ENCODE measurements at places on chromosomes 3 and 15.

DNA sequence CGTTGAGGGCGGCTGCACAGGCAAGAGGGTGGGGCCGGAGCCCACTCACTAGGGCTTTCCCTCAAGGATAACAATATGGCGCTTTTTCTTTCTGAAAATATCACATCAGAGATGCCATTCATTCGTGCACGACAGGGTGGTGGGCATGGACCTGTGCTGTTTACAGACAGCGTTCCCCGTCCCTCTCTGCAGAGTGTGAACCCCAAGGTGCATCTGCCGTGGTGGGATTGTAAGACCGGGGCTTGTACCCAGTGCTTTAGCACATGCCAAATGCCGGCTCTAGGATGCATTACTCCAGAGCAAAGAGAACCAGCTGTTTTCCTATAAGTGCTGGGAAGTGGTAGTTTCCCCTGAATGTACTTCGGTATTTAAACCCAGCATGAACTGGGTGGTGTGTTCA, 37.0 kb downstream of the CHDH start:
- no peak for DNase-seq

DNA sequence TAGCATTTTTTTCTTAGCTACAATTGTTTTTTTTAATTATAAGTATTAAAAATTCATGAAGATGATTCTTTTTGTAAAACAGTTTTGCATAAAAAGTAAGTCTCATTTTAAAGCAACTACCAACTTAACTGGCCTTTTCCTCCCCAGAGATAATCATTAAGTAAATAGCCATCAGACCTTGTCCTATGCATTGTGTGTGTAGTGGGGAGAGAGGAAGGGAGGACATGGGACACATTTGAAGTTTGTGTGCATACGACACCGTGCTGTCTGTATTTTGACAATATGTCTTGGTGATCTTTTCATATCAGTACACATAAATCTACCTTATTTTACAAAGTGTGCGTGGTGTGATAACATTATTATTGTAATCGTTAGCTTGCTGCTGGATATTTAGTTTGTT, 8.1 kb downstream of the SNRPN start:
- DNase-seq = no peak

- DNase-seq = no peak
Observed at GRCh38 chr15:90939756-90940155, 4.7 kb downstream of the UNC45A start.

- DNase-seq = peak; percentile 80
Observed at GRCh38 chr3:136994772-136995516, 37.2 kb downstream of the IL20RB start.

DNA sequence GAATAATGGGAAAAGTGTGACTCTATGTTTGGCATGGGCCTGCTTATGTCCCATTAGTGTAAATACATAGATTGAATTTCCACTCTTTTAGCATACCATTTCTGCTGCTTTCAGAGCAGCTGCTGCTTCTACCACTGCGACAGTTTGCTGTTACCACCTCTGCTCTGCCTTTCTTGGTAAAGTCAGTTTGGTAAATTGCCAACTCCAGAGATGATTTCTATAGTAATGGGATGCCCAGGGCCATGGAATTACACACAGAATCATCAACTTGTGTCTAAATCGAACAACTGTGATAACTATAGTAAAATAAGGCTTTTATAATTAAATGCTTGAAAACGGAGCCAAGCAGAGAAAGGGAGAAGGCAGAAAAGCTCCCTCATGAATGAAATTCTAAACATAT, 168.4 kb upstream of the VEPH1 start:
- DNase-seq = no peak

- DNase-seq = no peak
Observed at GRCh38 chr3:157045238-157045850, 114.6 kb downstream of the CCNL1 start.

DNA sequence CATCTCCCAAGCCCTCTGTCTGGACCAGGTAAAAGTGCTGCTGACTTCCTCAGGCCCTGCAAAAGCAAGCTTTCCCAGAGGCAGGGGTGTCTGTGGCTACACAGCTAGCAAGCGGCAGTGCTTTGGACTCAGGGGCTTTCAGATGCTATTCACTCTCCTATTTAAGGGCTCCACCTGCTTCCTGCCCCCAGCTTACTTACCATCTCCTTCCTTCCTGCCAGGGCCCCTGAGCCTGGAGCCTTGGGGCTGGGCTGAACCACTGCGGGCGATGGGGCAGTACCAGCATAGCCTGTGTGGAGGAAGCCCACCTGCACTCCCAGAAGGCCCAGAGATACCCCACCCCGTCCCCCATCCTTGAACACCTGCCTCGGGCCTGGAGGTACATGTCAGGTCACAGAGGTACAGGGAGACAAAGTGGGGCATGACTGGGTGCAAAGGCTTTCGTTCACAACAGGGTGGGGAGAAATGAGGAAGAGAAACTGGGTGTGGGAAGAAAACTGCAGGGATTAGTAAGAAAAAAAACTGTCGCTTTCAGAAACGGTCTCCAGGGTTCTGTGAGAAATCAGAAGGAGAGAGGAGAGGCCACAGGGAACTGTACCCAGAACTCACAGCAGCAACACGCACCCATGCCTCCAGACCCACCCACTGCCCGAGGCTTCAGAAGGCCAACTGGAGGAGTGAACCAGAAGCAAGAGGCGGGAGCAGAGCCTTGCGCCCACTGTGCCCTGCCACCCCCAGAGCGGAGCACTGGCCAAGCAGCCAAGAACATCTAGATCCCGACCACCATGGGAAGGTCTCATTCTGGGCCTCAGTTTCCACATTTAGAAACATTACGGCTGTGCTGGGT, 49.5 kb downstream of the CCDC12 start:
- DNase-seq = no peak

DNA sequence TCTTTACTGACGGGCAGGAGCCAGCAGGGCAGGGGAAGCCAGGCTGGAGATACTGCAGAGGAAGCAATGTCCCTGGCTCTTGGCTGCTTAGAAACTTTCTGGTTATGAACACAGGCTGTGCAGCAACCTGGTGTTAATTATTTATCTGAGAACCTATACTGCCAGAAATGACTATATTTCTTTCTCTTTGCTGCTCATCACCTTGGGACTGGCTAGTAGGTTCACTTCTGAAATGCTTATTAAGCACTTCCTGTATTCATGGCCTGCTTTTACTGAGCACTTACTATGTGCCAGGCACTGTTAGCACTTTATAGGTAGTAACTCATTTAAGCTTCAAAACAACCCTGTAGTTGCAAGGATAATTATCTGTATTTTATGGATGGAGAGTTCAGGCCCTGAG, 57.6 kb downstream of the RAB11A start:
- DNase-seq = no peak

DNA sequence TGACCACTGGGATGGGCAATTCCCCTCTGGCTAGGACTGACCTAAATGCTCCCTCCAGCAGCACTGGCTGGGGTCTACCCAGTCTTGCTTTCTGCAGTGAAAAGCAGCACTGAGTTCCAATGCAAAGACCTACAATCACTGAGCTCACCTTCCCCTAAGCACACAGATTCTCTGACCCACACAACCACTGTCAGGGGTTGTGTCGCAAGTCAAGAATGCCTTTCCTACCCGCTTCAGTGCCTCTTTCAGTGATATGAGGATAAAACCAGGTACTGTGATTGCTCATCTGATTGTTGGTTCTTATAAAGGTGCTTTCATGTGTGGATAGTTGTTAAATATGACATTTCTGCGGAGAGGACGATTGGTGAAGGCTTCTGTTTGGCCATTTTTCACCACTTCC, 345.6 kb downstream of the GAP43 start:
- DNase-seq = no peak

DNA sequence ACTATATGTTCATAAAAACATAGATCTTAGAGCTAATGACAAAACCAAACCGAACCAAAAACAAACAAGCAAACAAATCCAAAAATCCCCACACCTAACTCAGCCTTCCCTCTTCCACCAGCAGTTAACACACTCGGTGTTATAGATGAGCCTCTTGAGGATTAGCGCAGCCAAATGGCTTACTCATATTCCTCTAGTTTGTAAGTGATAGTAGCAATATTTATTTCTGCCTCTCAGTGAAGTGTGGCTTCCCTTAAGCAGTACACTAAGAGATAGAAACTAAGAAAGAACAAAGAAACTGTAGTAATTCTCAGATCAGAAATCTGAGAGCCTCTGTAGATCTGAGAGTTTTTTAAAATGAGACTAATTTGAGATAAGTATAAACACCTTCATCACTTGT, 2.4 kb upstream of the NCEH1 start:
- no peak for DNase-seq

GRCh38 chr3:152183473-152183872, 85.3 kb upstream of the MBNL1 start:
- peak; percentile 28 for DNase-seq

DNA sequence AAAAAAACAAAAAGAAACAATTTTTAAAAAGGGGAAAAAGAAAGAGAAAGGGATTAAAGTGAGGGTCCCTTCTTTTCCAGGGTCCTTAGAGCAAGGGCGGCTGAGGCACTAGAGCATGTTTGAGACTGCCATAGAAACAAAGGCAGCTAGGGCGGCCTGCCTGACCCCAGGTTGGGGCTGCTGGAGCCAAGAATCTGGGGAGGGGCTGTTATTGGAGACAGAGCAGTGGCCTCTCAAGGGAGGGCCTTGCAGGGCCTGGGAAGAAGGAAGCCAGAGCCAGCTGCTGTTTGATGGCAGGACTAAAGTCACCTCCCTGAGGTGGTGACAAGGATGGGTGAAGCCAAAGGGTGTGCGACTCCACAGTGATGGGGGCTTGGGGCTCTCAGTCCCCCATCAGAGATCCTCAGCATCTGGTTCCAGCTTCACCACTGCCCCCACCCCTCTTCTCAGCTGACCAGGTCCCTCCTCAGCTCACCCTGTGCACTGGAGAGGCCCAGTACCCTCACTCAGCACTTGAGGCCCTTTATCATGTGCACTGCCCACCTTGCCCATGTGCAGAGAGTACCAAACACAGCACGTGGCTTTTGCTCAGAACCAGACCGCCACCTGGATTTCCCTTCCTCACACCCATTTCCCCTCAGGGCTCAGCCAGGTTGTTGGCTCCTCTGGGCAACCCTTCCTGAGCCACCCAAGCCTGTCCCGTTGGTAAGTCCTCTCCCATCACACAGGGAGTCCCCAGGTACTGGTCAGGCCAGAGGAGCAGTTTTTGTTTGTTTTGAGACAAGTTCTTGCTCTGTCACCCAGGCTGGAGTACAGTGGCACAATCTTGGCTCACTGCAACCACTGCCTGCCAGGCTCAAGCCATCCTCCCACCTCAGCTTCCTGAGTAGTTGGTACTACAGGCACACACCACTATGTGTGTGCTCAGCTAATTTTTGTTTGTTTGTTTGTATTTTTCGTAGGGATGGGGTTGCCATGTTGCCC, 1.7 kb downstream of the TMEM89 start:
- DNase-seq = no peak

DNA sequence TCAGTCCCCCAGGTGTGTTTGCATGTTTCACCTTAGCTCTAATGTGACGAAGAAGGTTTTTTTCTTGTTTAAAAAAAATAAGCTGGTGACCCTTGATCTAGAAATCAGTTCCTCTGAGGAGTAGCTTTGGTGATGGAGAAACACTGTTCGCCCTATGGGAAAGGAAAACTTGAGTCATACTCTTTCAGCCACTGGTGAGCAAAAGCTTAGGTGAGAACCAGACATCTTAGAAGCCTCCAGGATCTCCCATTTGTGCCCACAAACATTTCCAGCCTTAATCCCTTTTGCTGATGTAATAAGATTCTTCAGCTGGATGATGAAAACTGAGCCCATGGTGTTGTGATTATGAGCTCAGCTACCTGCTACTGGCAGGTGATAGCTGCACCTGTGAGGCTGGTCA, 37.8 kb downstream of the SLC27A2 start:
- DNase-seq = no peak

- peak; percentile 49 for DNase-seq
Observed at GRCh38 chr3:34725774-34726173, 913.6 kb upstream of the ARPP21 start.

DNA sequence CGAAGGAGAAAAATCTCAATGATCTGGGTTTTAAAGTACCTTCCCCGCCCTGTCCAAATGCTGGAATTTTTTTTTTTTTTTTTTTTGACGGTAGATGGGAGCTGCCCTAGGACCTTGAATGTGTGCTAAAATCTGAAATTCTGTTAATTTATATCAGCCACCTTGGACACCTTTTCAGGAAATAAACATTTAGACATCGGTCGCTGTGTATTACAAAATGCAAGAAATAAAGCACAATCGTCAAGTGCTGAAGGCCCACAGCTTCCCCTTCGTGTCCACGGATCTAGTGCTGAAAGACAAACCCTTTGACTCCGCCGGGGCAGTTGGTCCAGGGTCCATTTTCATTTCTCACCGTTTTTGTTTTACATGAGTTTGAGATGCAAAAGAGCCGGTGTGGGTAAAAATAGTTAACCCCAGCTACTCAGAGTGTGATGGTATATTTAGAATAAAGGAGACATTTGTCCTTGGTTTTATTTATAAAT, 90.2 kb upstream of the CHD2 start:
- peak; percentile 72 for DNase-seq

DNA sequence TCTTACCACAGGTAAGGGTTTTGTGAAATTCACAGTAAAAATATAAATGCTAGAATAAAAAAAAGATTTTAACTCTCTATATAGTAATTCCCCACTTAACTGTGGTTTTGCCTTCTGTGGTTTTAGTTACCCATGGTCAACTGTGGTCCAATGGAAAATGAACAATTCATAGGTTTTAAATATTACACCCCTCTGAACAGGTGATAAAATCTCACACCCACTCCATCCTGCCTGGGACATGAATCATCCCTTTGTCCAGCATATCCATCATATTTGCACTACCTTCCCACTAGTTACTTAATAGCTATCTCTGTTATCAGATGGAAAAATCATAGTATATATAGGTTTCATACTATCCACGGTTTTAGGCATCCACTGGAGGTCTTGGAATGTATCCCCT, 49.2 kb downstream of the HDGFL3 start:
- DNase-seq = no peak

DNA sequence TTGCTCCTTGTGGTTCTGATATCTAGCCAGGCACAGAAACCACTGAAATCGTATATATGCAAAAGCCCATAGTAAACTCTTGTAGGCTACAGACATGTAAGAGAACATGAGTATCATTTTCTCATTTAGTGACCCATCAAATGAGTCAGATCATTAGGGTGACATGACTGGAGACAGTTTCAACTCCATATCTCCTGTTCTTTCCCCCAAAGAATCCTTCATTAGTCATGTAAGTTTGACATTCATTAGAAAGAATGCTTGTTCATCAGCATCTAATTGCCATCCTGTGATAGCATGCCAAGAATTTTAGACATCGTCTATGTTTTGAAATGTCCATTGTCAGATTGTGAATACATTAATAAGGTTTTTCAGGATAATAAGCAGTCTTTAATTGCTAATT, 264.9 kb upstream of the TPM1 start:
- peak; percentile 59 for DNase-seq

GRCh38 chr3:138062626-138063025, 52.7 kb downstream of the CLDN18 start:
- peak; percentile 67 for DNase-seq

GRCh38 chr15:78290222-78290621, 9.2 kb downstream of the SKIC8 start:
- DNase-seq = no peak

GRCh38 chr3:96416549-96417255, 397.7 kb upstream of the EPHA6 start:
- DNase-seq = no peak

Measured in astrocyte of the hippocampus (primary cell).